ENCODE measurements at places on chromosomes 12 and 14.
A peak's percentile ranks its signal among the peaks of the same experiment; 100 is the strongest.

GRCh38 chr14:95901054-95901453, 24.4 kb downstream of the TUNAR start:
- DNase-seq, result no peak

- DNase-seq, result no peak
Observed at GRCh38 chr12:67223225-67223624, 45.9 kb upstream of the CAND1 start.

DNA sequence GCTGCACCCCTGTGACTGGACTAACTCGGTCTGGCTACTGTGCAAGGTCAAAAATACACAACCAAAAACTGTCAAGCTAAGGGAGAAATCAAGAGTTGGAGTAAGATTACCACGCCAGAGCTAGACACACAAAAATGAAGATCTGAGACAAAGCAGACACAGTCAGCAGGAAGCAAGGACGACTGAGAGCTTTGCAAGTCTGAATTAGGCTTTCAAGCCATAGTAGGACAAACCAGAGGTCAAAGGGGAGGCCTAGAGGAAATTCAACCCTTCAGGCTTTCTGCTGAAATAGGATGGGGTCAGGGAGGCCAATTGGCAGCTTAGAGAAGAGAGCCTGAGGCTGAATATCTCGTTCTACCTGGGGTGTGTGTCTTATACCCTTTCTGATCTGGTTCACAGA, 117.3 kb downstream of the LLPH start:
- no peak for DNase-seq

DNA sequence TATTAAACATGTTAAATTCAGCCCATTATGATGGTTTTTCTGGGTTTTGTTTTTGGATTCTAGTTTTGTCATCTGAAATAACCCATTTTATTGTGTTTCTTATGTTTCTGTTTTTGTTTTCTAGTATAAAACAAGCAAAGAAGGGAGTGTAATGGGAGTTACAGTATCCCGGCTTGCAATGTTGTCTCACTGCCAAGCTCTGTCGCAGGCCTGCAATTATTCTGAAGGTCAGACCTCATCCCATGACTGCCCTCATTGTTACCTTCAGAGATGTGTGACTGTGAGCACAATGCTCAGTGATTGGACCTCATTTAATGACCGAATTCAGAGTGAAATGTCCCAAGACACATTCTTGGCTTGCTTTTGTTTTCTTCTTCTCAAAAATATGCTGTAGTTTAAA, 73.0 kb upstream of the ATF1 start:
- DNase-seq, result no peak

DNA sequence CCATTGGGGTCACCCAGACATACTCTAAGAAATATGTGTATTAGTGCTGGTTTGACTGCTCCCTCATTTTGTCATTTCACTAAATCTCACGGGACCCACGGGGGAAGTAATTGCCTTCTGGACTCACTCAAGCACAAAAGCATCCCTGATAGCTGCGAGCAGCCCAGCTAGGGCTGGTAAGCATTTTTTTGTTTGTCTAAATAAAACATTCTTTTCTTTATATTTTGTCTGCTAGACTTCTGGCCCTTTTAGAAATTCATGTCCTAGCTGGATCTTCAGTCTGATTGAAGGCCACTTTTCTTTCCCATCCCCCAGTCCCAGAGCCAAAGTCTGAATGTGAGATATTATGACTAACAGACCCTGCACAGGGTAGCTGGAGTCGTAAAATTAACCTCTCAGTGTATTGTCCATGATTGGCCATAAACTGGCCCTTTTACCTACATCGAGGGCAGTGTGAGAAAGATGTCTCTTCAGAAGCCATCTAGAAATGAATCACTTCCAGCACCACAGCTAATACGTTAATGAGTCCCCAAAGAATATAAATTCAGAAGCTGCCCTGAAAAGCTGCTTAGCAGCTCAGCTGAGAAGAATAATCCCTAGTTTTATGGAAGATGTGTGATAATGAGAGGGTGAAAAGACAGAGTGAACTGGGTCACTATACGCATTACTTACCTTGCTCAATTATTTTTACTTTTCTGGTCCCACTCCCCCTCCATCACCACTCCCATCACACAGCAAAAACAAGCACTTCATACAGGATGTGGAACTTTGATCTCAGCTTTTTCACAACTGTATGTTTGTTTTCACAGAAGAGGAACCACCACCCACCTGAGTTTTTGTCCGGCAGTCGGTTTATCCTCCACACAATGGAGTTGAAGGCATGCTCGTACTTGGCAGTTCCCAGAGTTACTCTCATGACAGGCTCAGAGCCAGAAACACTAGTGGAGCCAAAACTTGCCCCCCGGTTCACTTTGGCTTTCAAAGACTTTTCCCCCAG, 55.6 kb upstream of the GTF2A1 start:
- no peak for DNase-seq

DNA sequence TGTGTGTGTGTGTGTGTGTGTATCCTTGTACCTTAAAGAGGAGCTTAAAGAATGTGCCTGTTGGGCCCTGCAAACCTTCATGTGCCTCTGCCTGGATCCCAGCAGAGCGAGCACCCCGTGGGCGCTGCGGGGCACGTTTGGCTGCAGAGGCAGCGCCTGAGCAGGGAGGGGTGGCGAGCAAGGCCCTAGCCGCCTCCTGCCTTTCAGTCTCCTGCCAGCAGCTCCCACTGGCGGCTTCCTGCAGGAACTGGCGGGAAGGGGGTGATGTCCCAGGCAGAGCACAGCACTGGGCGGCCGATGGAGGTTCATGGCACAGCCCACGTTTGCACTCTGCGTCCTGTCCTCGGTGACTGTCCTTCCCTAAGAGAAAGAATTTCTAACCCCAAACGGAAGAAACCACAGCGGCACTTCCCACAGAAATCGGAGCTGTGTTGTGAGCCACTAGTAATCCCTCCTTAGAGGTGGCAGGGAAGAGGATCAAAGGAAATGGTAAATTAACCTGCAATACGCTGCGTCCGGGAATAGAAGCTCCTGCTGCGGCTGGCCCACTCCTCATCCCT, 19.8 kb downstream of the ZBTB42 start:
- no peak for DNase-seq

DNA sequence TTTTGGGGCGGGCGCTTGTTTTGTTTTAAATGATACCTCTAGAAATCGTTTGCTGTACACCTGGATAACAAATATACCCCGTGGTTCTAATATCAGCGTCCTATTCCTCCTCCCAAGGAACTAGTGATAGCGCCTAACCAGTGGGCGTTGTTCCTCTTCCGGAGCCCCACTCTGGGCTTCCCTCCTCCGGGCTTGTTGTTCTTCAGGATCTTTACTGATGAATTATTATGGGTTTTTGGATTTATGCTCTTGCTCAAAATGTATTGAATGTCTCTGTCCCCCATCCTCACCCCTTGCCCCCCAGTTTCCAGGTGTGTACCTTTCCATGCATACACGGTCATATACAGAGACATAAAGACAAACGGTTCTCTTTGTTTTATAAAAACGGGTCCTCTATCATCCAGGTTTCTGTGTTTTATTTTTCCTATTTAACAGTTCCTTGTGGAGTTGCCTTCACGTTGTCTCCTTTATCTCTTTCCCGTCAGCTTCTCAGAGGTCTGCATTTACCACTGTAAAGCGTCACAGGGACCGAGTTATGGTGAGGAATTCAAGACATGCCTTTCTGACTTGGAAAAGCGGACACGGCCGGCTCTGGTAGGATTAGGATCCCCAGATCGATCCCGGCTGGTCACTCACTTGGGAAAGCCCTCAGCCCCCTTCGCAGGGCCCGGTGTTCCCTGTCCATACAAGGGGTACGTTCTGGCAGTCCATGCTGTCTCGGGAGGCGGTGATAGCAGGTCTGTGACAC, 655 bp upstream of the PLEKHG3 start:
- no peak for DNase-seq

GRCh38 chr14:33567731-33568130, 383.1 kb downstream of the EGLN3 start:
- DNase-seq, result no peak

DNA sequence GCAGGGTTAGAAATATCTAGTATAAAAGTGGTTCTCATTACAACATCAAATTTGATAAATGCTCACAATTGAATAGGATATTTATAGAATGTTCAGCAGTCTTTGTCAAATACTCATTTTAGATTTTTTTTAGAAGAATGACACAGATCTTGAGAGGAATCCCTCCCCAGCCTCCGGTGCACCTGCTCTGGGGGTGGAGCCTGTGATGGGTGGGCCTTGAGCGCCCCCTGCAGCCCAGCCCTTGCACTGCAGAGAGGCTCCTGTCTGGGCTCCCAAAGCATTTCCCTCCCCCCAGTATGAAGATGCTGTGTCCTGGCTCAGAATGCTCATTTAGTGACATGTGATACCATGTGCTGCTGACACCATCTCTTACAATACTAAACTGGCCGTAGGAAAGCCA, 792.3 kb downstream of the TMEM121 start:
- peak; percentile 32 for DNase-seq

GRCh38 chr12:14775636-14775980, 27.7 kb downstream of the WBP11 start:
- DNase-seq, result no peak

- no peak for DNase-seq
Observed at GRCh38 chr12:51752234-51752889, 96.2 kb downstream of the FIGNL2 start.

GRCh38 chr12:3961591-3961990, 88.4 kb upstream of the PARP11 start:
- no peak for DNase-seq

- DNase-seq, result no peak
Observed at GRCh38 chr12:123094349-123095077, 56.4 kb downstream of the PITPNM2 start.

GRCh38 chr14:96660667-96661066, 136.5 kb upstream of the VRK1 start:
- no peak for DNase-seq

DNA sequence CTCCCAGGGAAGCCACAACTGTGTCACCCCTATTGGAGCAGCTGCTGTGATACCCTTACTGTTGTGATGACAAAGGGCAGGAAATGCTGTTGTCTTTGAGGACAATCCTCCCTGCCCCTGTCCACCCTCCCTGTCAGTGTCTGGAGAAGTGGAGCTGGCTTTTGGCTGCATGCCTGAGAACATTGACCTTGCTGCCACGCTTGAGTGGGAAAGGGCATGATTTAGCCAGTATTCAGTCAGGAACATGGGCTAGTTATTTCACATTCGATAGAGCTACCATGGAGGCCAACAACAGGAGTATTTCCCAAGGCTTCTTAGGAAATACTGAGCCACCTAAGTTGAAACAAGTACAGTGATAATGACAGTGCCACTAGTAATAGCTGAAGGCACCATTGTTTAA, 59.4 kb downstream of the MYRFL start:
- DNase-seq, result no peak

- no peak for DNase-seq
Observed at GRCh38 chr14:57987051-57987450, 121.2 kb upstream of the SLC35F4 start.

DNA sequence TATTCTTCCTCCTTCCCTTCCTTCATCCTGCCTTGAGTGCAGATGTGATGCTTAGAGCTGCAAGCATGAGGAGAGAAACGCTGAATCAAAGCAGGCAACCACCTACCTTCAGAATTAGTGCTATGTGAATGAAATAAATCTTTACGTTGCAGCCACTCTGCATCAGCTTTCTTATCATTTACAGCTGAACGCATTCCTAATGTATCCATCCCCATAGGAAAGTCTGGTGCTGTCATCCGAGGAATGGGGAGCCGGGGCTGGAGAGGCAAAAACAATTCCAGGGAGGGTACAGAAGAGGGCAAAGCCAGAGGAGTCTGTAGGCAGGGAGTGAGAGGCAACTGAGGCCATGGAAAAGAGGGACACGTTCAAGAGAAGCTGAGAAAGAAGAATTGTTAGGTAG, 90.0 kb downstream of the GCH1 start:
- DNase-seq, result no peak

DNA sequence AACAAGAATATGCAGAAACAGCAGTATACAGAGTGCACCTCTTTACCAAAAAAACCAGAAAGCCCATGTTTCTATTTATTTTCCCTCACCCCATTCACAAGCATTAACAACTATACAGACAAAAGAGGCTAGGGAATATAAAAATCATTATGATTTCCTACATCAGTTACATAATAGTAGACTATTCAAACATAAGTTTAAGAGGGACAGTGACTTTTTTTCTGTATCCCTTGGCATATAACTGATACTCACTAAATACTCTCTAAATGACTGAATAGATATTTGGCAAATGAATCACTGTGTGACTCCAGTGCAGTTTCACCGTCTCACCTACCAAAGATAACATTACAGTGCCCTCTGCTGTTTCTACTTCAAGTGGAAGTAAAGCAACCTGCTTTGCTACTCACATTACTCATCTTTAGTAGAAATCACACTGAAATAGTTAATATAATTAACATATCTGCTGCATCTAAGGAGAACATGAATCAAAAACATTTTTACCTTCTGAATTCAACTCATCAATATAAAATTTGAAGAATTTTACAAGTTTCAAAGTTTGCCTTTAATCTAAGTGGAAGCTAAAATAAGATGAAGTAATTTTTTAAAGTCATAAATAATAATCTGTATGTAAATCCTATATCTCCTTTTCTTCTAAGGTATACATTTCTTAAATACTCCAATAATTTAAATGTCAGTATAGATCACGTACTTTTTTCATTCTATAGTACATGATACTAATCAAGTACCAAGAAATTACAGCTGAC, 103.8 kb downstream of the OSBPL8 start:
- peak; percentile 77 for DNase-seq
